ENCODE measurements at places on chromosomes 7 and 10.

DNA sequence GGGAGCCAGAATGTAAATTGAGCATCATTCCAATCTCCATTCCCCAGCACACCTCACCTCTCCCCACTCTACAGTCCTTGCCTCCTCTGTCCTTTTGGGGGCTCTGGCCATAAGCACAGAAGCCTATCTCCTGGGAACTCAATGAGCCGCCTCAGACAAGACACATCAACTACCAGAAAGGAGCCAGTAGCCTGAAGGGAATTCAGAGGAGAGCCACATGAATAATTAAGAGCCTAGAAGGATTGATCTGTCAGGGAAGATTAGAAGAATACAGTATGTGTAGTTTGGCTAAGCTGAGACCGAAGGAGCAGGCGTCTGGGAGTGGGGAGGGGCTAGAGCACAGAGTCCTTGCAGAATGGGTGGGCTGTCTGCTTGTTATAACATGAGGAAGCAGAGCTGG lies 31.2 kb downstream of the FRMD4A start:
- DNase-seq: no peak

DNA sequence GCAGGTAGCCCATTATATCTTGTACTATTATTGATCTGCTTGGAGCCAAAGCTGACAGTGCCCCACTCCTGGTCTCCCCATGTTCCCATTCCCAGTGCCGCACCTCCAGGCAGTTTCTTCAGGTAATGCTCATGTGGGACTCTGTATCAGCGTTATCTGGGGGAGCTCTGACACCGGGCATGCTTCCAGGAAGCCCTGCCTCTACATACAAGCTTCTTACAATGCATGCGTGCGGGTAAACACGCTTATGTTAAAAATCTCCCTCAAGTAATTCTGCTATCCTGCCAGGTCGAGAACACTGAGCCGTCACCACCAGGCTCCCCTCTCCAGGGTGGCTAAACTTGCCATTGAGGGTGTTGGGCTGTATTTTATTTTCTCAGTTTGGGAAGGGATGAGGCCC lies 61.6 kb upstream of the LBX1 start:
- no peak for DNase-seq

GRCh38 chr7:151616443-151617213 lies 96.9 kb upstream of the RHEB start:
- DNase-seq: no peak

- no peak for DNase-seq
These were observed 63.5 kb downstream of the COBL start for GRCh38 chr7:51253157-51253556.

GRCh38 chr10:6148251-6148701 lies 54.5 kb upstream of the PFKFB3 start:
- no peak for DNase-seq

DNA sequence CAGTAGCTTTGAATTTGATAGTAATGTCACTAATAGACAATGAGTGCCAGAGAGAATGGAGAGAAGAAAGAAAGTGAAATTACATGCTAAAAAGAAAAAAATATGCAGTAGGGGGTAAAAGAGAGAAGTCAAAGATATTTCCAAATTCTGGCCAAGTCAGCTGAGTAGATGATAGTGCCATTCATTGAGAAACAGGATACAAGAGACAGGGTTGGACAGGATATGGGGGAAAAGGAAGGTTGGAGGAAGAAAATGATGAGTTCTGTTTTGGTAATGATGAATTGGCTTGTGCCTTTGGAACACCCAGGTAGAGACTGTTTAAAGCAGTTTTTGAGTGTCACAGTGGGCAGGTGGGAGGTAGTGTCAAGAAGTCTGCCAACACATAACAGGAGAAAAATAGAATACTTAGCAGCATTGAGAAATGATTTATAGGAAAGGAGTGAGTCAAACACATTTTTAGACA lies 78.3 kb downstream of the LRRC17 start:
- DNase-seq: no peak

- DNase-seq: peak; percentile 19
These were observed 75.5 kb upstream of the CAPZA2 start for GRCh38 chr7:116786791-116787443.

DNA sequence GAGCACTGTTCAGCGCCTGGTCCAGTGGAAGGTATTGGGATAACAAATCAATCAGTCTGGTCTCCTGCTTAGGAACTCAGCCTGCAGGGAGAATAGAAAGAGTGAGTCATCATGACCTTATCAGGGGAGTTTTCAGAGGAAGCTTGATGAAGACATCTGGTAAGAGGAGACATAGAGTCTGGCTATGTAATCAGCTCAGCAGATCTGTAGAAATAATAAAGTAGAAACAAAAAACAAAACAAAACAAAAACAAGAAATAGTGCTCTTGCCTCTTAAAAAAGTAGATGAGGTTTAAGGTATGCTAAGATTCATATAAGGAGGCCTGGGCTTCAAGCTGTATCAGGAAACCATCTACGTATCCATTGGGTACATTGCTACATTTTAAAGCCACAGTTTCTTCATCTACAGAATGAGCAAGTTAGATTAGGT lies 14.4 kb downstream of the TAS2R41 start:
- DNase-seq: no peak

DNA sequence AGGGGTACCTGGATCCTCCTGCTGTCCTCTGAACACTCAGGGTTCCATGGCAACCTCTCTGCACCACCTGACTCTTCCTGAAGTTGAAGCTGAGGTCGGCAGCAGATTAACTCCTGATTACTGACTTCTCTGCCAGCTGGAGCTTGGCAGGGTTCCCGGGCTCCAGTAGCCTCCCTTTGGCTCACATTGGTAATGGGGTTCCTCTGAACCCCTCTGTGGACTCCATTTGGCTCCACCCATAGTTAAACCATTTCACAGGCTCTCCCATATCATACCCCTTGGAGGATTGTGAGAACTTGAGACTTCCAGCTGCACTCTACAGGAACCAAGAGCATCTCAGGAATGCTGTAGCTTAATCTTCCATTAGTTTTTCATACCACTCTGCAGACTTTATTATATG lies 292.5 kb downstream of the HDAC9 start:
- DNase-seq: no peak

- no peak for DNase-seq
These were observed 31.0 kb downstream of the PHYH start for GRCh38 chr10:13268841-13269240.

DNA sequence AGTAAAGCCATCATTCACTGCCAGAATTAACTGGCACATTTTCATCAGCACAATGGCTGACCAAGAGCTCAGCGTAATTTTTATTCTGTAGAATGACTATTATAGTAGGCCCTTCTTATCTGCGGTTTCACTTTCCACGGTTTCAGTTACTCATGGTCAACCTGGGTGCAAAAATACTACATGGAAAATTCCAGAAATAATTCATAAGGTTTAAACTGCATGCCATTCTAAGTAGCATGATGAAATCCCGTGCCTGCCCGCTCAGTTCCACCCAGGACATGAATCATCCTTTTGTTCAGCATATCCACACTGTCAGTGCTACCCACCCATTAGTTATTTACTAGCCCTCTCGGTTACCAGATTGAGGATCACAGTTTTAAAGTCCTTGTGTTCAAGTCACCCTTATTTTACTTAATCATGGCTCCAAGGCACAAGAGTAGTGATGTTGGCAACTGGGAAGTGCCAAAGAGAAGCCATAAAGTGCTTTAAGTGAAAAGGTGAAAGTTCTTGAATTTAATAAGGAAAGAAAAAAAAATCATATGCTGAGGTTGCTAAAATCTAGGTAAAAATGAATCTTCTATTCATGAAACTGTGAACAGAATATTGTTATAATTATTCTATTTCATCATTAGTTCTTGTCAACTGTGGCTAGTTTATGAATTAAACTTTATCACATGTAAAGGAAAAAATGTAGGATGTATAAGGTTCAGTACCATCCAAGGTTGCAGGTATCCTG lies 204.9 kb downstream of the DOCK4 start:
- DNase-seq: no peak

- DNase-seq: no peak
These were observed 33.5 kb downstream of the CARD11 start for GRCh38 chr7:3010161-3010560.

DNA sequence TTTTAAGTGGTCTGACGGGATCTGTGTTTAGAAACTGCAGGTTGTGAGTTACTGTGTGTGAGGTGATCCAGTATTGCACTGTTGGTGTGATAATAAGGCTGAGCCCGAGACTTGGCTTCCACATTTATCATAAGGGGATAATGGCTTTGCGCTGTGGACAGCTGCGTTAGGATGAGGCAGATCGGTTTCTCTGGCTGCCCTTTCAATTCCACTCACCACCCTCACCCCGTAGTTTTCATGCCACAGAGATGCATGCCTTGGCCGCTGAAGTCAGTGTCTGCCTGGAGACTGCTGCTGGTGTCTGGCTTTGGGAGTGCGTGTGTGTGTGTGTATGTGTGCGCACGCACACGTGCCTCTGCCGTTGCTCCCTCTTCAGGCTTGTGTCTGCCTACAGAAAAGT lies 273.0 kb downstream of the CCDC3 start:
- DNase-seq: no peak

GRCh38 chr10:31319602-31320549 lies 860 bp downstream of the ZEB1 start:
- DNase-seq: peak; percentile 52

GRCh38 chr7:41641011-41641664 lies 61.8 kb downstream of the INHBA start:
- no peak for DNase-seq

DNA sequence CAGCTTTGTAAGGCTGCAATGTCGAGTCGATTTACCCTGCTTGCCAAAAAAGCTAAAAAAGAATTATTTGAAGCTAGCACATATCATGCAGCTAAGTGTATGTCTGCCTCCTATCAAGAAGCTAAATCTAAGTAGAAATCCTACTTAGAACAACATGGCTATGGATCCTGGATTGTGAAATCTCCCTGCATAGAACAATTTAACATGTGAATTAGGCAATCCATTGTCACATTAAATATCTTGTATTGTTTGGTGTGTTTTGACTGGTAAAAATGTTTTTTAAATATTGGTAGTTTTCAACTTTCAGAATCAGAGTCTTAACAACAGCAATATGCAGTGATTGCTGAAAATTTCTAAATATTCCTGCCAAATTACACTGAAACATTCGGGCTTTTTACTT lies 73.3 kb downstream of the SKIDA1 start:
- no peak for DNase-seq

DNA sequence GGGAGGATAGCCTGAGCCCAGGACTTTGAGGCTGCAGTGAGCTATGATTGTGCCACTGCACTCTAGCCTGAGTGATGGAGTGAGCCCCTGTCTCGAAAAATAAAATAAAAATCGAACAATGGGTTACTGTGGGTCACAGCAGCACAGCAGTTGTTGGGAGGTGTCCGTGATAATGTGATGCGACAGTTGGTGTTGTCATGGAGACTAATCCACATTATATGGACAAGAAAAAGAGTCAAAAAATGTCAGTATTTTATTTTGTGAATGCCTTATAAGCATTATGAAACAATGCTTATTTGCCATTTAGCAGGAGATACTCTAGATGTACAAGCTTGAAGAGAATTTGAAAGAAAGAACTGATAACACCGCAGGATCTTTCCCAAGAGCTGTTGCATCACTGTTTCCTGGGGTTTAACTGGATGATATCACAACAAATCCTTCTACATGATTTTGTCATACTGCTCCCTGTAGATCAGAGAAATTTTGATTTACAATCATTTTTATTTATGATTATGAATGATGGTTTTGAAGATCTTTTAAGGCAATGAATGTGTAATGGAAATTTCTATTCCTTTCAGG lies 195.4 kb downstream of the BAMBI start:
- DNase-seq: no peak

- DNase-seq: peak; percentile 13
These were observed 1.8 kb upstream of the NUB1 start for GRCh38 chr7:151339651-151340382.

GRCh38 chr10:88008866-88009470 lies 145.5 kb downstream of the PTEN start:
- no peak for DNase-seq

GRCh38 chr7:67440321-67440720 lies 443.7 kb downstream of the TYW1 start:
- DNase-seq: no peak

GRCh38 chr10:43074409-43074808 lies 2.5 kb upstream of the RET start:
- no peak for DNase-seq

DNA sequence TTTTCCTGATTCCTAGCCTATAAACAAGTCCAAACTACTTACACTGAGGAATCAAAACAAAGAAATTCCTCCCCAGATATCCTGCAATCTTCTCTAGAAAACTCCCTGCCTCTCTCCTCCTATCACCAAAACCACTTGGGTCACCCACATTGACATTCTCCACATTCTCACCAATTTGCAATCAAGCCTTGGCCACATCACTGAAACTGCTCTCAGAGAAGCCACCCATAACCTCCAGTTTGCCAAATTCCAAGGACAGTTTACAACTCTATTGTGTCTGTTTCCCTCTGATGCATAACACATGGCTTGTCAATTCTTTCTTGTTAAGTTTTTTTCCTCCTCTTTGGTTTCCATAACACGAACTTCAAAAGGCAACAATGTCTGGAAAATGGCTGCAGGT lies 233.5 kb downstream of the XPNPEP1 start:
- no peak for DNase-seq

DNA sequence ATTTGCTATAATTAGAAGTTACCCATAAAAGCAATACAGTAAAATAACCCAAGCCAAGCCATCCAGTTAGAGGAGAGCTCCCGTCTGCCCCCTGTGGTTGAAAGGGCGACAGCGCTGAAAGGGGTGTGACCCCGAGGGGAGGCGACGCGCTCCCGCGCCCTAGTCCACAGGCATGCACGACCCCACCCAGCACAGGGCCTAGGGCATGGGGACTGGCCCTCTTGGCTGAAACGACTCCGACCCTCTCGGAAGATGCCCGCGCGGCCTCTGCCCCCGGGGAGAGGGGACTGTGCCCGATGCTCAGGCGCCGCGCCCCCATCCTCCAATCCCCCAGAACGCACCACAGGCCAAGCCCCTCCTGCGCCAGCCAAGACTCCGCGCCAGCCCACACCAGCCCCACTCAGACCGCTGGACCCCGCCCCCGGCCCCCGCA lies 64.0 kb downstream of the CSGALNACT2 start:
- peak; percentile 69 for DNase-seq

- no peak for DNase-seq
These were observed 10.4 kb downstream of the CALML3 start for GRCh38 chr10:5534880-5535856.

- DNase-seq: no peak
These were observed 230.8 kb downstream of the CXCL12 start for GRCh38 chr10:44153918-44154670.

GRCh38 chr10:29482591-29483431 lies 152.0 kb downstream of the SVIL start:
- DNase-seq: peak; percentile 78

GRCh38 chr7:106863274-106863997 lies 1.6 kb upstream of the PIK3CG start:
- DNase-seq: no peak

- no peak for DNase-seq
These were observed 7.5 kb downstream of the MET start for GRCh38 chr7:116679500-116679899.

- DNase-seq: no peak
These were observed 13.0 kb downstream of the ADCYAP1R1 start for GRCh38 chr7:31065021-31065593.

- DNase-seq: no peak
These were observed 312.8 kb downstream of the LRMDA start for GRCh38 chr10:75744261-75744660.

GRCh38 chr10:27100813-27101347 lies 586 bp upstream of the ANKRD26 start:
- DNase-seq: peak; percentile 37

GRCh38 chr7:50371551-50372021 lies 67.1 kb downstream of the IKZF1 start:
- no peak for DNase-seq

GRCh38 chr7:23938937-23939552 lies 229.0 kb downstream of the STK31 start:
- no peak for DNase-seq

All from stimulated activated naive CD8-positive, alpha-beta T cell treated with anti-CD3 and anti-CD28 coated beads, Interleukin-15, amount 100 ng/mL, for 72 hours (primary cell).